ENCODE measurements at places on chromosomes 2 and 18. TPM values are rescaled to one million over a fixed set of nuclear protein-coding genes. Genes with fewer than 3 reads are reported as not detected.

The HSPE1 gene
- total RNA-seq: 116 TPM

DNA sequence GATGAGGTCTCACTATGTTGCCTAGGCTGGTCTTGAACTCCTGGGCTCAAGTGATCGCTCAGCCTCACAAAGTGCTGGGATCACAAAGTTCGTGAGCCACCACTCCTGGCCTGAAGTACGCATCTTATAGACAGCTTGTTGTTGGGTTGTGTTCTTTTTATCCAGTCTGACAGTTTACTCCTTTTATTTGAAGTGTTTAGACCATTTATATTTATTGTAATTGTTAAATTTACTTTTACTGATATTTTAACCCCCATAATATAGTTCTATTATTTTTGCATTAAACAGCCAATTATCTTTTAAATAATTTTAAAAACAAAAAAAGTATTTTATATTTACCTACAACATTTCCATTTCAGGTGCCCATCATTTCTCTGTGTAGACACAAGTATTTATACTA lies 303.0 kb upstream of the HDAC4 start:
- H3K4me1 ChIP-seq: no peaks in the 10 kb centered on the region
- H3K27me3 ChIP-seq: peaks cover 11% of the 10 kb centered on the region

The DLGAP1 gene
- total RNA-seq: 0.10 TPM

- H3K4me3 ChIP-seq: peak overlapping the region; percentile 51
- no peaks in the 10 kb centered on the region for H3K27me3 ChIP-seq
- H3K4me1 ChIP-seq: peaks cover 53% of the 10 kb centered on the region
- DNase-seq: no peak
- peak overlapping the region; percentile 72 for H3K27ac ChIP-seq
Observed at GRCh38 chr18:26255695-26256622, 29.7 kb downstream of the TAF4B start.

DNA sequence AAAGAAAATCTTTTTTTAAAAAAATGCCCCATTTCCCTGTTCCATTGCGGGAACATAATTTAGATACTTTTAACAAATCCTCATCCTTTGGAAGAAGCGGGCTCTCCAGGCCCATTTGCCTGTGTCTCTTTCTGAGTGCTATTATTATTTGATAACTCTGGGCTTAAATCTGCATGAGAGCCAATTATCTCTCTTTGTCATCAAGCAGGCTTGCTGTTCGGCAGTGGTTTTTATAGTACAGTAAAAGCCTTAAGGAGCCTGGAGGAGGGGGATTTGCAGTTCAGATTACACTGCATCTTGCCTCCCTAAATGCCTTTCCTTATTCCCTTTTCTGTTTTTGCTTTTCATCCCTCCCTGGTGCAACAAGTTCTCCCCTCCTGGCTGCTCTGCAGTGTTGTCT lies 50.6 kb downstream of the CELF4 start:
- H3K4me3 ChIP-seq: no peak overlapping the region
- H3K36me3 ChIP-seq: no peaks in the 10 kb centered on the region
- no peak overlapping the region for H3K27ac ChIP-seq
- H3K4me1 ChIP-seq: no peaks in the 10 kb centered on the region
- no peak for DNase-seq

DNA sequence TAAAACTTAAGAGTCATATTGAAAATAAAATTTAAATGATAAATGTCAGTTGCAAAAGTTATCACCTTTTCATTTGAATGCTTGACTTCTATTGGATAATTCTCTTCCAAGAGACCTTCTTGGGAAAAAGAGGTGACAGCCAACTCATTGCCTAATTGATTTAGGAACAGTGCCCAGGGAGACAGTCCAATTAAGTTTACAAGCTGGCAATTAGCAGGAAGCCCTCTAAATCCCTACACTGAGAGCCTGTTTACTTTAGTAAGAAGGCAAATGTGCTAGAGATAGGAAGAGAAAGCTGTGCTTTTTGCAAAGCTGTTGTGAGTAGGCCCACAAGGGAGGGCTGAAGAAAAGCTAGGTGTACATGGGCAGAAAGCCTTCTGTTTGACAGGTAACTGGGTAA lies 189.1 kb downstream of the WDPCP start:
- H3K27me3 ChIP-seq: no peaks in the 10 kb centered on the region
- peaks cover 31% of the 10 kb centered on the region for H3K36me3 ChIP-seq
- DNase-seq: no peak

DNA sequence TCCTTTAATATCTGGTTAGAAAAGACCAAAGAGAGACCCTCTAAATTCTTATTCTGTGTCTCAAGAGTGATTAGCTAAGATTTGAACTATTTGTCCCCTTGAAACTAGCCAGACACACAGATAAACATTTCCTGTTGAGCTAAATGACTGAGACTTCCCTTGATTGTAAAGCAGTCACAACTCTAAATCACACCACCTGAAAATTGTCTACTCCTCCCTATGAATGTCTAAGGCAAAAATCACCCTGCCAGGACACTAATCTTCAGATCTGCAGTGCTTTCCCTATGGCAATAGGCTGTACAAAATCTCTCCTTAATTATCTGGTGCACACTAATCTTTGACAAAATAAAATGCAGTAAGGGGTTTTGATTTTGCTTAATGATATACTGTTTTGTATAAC lies 200.5 kb upstream of the GULP1 start:
- H3K36me3 ChIP-seq: no peaks in the 10 kb centered on the region
- no peaks in the 10 kb centered on the region for H3K27me3 ChIP-seq
- no peak overlapping the region for H3K4me3 ChIP-seq
- no peak overlapping the region for H3K27ac ChIP-seq
- H3K4me1 ChIP-seq: no peaks in the 10 kb centered on the region

GRCh38 chr2:6951046-6951445 lies 33.8 kb downstream of the RNF144A start:
- no peak overlapping the region for H3K27ac ChIP-seq
- H3K4me3 ChIP-seq: no peak overlapping the region
- H3K27me3 ChIP-seq: peaks cover 1% of the 10 kb centered on the region
- no peaks in the 10 kb centered on the region for H3K36me3 ChIP-seq
- H3K4me1 ChIP-seq: no peaks in the 10 kb centered on the region
- DNase-seq: no peak

DNA sequence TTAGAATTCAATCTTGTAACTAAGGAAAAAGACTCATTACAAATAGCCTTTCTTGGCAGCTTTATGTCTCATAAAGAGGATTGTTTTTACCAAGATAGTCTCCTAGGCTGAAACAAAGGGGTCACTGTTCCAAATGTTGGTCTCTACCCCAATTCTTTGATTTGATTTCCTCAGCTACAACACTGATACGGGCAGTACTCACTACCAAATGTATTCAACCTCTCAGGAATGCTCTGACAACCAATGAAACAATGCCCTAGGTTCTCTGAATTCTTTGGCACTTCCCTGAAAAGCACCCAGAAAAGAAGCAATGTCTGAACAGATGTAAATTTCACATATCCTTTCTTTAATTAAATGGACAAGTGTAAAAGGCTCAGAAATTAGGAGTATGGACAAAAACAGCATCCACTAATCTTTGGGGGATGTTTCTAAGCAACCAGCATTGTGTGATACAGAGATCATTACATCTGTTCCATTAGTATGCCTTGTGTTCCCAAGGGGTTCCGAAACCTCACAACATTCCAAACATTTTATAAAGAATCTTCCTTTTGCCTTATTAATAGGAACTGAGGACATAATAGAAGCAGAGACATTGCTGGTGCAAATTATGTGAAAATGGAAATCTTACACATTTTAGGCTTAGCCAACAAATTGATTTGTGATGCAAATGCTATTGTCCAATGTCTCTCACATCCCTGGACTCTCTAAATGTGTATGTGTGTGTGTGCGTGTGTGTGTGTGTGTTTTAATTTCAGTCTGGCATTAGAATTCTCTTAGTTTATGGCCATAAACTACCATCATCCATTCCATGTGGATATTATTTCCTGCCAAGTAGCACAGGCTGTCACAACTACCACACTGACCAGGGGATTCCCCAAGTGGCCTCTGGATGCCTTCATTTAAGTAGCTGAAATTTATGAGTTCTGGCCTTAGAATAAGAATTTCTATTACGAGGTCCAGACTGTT lies 276.0 kb downstream of the MTX2 start:
- no peak overlapping the region for H3K4me3 ChIP-seq
- H3K36me3 ChIP-seq: no peaks in the 10 kb centered on the region
- no peak overlapping the region for H3K27ac ChIP-seq
- H3K27me3 ChIP-seq: peaks cover 2% of the 10 kb centered on the region
